Fibroblast of gingiva (primary cell): ENCODE measurements at places on chromosomes 1 and 21.

DNA sequence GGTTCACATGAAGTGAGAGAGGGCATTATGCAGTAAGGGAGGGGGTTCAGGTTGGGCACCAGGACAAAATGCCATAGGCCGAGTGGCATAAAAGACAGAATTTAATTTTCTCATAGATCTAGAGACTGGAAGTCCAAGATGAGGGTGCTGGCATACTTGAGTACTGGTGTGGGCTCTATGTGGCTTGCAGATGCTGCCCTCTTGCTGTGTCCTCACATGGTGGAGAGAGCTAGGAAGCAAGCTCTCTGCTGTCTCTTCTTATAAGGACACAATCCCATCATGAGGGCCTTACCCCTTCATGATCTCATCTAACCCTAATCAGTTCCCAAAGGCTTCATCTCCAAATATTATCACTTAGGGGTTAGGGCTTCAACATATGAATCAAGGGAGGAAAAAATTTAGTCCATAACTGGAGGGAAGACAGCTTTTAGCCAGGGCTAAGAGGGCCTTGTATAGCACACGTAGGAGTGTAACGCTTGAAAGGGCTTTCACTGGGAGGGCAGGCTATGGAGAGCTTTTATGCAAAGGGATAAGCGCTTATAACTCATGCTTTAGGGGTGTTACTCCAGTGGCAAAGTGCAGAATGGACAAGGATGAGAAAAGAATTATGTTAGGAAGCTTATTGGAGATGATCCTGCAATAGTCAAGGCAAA lies 64.5 kb downstream of the PLPPR5 start:
- DNase-seq, result no peak

- DNase-seq, result no peak
These were observed 362.6 kb upstream of the ADGRL4 start for GRCh38 chr1:79369091-79369490.

- DNase-seq, result no peak
These were observed 10.6 kb downstream of the PAX7 start for GRCh38 chr1:18641005-18641941.

DNA sequence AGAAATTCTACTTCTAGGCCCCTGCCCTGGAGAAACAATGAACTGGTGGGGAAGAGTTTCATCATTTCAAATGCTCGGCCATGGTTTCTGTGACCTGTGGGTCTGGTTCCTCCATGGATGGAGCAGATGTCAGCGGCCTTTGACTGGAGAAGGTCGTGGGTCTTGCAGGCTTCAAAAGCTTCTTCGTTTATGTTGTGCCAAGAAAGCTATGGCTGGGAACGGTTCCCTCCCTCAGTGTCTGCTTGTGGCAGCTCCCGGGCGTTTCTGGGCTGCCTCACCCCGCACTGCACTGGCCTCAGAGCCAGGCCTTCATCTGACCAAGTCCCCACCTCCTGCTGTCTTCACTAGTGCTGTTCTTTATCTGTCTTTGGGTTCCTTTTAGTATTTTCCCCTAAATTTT lies 46.4 kb upstream of the POFUT2 start:
- no peak for DNase-seq

GRCh38 chr1:58442114-58442513 lies 104.4 kb downstream of the OMA1 start:
- DNase-seq, result peak; percentile 10

GRCh38 chr21:15009837-15010363 lies 54.9 kb downstream of the NRIP1 start:
- DNase-seq, result peak; percentile 60

DNA sequence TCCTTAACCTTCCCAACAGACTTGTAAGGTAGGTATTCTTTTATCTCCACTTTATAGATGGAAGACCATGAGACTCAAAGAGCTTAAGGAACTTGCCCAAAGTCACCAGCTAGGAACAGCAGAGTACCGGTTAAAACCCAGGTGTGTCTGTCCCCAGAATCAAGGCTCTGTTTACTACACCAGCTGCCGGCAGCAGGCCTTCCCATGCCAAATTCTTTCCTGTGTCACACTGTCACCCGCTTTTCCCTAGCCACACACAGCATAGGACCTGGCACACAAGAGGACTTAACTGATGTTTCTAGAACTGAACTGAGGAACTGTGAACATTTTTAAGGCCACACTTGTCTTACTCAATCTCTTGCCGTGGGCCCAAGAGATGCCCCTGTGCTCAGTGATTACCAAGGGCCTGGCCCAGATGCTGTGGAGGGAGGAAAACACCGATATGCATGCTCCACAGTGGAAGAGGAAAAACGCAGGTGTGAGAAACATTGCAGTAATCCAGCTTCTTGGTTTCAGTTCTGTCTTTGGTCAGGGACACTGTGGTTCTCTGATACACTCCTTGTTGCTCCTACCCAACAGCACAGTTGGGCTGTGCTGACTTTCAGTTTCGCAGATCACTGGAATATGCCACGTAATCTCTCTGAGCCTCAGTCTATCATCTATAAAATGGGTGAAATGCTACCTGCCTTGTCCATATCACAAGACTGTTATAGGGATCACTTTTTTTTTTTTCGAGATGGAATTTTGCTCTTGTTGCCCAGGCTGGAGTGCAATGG lies 13.9 kb upstream of the LY9 start:
- DNase-seq, result no peak

- DNase-seq, result peak; percentile 11
These were observed 81.1 kb downstream of the TENT5C start for GRCh38 chr1:117686907-117687306.
